Activated CD4-positive, alpha-beta T cell treated with anti-CD3 and anti-CD28 coated beads, Interleukin-2, amount 50 U/mL, for 16 hours (primary cell): ENCODE measurements at places on chromosomes 2 and 18.
A peak's percentile ranks its signal among the peaks of the same experiment; 100 is the strongest.

DNA sequence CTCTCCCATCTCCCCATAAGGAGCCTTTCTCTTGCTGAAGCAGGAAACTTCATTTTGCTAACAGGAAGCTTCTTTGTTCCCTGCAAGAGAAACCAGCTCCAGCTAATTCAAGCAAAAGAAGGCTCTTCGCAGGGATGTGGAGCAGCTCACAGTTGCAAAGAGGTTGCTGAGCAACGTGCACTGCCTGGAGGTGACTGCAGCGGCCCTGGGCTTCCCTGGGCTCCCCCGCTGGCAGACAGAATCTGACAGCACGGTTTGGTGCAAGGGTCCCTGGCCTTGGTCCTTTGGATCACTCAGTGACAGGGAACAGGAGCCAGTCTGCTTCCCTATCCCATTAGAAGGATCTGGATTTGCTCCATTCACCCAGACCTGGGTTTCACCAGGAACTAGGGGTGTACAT, 25.8 kb downstream of the GPR55 start:
- no peak for DNase-seq

GRCh38 chr2:37616677-37617005, 54.8 kb downstream of the CDC42EP3 start:
- no peak for DNase-seq

- no peak for DNase-seq
Observed at GRCh38 chr18:9537677-9538076, 62.4 kb downstream of the RALBP1 start.

DNA sequence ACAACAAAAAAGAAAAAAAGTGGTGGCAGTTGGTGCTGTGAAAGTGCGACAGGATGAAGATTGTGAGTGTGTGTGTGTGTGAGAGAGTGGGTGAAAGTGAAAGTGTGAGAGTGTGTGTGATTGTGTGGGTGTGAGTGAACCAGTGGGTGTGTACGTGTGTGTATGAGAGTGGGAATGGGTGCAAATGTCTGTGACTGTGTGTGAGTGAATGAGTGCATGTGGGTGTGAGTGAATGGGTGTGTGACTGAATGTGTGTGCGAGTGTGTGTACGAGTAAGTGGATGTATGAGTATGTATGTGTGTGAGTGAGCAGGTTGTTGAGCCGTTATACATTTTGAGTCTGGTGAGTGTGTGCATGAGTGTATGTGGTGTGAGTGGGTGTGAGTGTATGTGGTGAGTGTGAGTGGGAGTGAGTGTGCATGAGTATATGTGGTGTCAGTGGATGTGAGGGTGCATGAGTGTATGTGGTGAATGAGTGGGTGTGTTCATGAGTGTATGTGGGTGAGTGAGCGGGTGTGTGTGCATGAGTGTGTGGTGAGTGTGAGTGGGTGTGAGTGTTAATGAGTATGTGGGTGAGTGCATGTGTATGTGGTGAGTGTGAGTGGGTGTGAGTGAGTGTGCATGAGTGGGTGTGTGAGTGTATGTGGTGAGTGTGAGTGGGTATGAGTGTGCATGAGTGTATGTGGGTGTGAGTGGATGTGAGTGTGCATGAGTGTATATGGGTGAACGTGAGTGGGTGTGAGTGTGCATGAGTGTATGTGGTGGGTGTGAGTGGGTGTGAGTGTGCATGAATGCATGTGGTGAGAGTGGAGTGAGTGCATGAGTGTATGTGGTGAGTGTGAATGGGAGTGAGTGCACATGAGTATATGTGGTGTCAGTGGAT, 69.3 kb upstream of the HPCAL1 start:
- no peak for DNase-seq

DNA sequence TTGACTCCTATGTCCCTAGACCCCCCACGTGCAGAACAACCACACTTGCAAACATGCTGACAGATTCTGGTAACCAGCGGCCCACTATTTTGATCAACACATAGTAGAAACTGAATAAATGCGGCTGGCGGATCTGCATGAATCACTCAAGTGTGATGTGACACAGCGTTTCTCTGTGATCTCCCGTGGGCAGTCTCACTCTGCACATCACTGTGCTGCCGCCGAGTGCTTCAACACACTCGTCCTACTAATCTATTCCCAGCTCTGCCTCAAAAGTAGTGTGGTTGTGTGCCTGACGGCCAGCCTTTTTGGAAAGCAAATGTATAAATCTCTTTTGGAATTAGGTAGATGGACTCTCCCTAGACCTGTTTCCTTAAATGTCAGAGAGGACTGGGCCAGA, 37.3 kb upstream of the TMEM182 start:
- no peak for DNase-seq

GRCh38 chr2:66660804-66661203, 225.9 kb downstream of the MEIS1 start:
- no peak for DNase-seq

GRCh38 chr2:27016801-27017325, 15.9 kb upstream of the TMEM214 start:
- DNase-seq, result peak; percentile 52

GRCh38 chr18:38221476-38222100, 656.0 kb upstream of the CELF4 start:
- DNase-seq, result no peak

DNA sequence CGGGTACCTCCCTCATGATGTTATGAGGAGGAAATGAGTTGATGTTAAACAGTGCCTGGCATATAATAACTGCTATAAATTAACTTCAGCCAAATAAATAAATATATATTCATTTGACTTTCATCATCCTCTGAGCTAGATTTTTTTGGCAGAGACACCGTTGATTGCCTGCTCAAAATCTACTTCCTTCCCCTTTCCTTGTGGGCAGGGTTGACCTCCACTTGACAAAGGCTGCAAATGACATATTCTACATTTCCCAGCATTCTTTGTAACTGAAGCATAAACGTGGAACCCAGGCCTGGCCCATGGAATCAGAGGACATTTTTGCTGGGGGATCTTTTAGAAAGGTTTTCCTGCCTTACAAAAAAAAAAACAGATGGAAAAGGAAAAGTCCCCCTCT, 177.8 kb downstream of the TXNL1 start:
- DNase-seq, result no peak

DNA sequence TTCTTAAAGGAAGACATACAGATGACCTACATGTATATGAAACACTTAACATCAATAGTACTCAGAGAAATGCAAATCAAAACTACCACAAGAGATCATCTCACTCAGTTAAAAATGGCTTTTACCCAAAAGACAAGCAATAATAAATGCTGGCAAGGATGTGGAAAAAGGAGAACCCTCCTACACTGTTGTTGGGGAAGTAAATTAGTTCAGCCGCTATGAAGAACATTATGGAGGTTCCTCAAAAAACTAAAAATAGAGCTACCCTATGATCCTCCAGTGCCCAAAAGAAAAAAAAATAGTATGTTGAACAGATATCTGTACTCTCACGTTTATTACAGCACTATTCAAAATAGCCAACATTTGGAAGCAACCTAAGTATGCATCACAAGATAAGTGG, 1579.4 kb upstream of the TMEFF2 start:
- no peak for DNase-seq

GRCh38 chr2:72716601-72717000, 109.2 kb downstream of the EXOC6B start:
- DNase-seq, result no peak

- DNase-seq, result no peak
Observed at GRCh38 chr18:48661421-48661820, 122.6 kb downstream of the CTIF start.

GRCh38 chr2:198702796-198703195, 754.9 kb downstream of the SATB2 start:
- no peak for DNase-seq

GRCh38 chr2:99808361-99809200, 318.8 kb upstream of the REV1 start:
- DNase-seq, result no peak

- DNase-seq, result no peak
Observed at GRCh38 chr2:11104794-11105660, 50.2 kb upstream of the SLC66A3 start.

DNA sequence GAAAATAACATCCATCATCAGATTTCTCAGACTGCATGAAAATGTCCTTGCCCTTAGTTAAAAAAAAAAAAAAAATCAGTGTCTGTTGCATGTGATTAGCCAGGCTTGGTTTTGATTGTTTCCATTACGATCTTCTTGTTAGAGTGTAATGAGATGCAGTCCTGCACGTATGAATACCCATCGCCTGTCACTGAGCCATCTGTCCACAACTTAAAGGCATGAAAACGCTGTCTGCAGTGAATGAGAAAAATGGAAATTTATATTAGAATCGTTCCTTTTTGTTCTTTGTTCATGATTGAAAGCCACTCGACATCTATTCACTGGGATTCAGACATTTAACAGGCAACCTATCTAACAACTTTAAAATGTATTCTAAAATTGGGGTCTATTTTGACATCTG, 521.7 kb upstream of the SPHKAP start:
- no peak for DNase-seq

GRCh38 chr2:118805064-118805690, 42.3 kb downstream of the EN1 start:
- DNase-seq, result no peak

DNA sequence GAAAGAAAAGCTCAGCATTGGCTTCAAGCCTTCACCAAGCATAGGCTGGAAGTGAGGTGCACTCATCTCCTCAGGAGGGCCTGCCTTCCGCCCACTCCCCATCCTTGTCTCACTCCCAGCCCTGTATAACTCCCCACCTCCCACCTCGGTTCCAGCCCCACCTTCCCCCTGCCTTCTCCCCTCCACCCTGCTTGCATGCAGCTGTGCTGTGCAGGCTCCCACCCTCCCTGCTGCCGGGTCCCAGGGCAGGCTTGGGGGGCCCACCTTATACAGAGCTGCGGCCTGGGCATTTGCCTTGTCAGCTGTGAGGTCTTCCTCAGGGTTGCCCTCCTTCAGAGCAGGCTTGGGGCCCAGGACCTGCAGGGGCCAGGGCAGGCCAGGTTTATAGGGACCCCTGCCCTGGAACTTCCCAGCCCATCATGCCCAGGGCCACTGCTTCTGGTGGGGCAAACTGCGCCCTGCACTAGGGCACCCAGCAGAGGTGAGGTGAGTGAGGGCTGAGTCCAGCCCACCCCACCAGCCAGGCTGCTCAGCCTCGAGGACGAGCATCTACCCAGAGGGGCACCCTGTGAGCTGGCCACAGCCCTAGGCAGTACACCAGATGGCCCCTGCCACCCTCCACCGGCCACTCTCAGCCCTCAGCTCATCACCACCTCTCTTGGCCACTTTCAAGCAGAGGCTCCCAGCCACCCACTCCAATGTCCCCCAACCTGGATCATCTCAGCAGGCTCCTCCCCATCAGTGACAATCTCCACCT, 11.6 kb downstream of the CAPG start:
- no peak for DNase-seq

GRCh38 chr2:55610954-55611743, 6.3 kb downstream of the PPP4R3B start:
- no peak for DNase-seq

DNA sequence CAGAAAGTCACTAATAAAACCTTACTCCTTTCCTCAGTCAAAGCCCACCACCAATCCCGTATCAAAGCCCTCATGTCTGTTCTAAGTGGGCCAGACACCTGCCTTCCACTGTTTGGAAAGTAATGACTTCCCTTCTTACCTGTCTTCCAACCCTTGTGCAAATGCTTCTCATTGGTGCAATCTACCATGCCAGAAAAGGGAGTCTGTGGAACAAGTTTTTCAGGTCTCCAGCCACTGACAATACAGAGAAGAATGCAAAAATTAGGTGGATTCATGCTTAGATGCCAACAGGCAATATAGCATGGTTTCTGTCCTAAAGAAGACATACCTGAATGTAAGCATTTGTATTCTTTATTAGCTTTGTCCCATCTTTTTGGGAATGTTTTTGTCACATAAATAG, 1140.6 kb upstream of the LRRTM1 start:
- DNase-seq, result no peak

- DNase-seq, result no peak
Observed at GRCh38 chr2:43846140-43846793, 7.5 kb downstream of the ABCG8 start.

DNA sequence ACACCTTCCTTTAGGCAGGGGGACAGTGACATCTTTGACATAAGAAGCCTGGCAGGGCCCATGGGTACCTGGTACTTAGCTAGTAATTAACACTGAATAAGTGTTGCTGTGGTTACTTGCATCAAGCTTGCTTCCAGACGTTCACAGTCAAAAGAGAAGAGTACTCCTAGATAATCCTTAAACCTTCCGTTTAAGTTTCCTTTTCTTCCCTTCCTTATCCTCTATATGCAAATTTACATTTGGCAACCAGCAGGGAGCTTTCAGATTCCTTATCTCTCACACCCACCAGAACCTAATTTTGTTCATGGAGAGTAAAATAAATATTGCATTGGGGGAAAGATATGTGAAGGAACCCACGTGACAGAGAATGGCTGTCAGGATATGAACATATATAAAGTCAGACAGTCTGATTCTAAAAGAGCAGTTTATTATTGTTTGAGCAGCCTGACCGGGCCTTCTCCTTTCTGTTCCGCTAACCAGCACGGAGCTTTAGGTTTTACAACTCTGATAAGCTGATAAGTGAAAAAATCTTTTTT, 7.8 kb upstream of the RAB31 start:
- no peak for DNase-seq

DNA sequence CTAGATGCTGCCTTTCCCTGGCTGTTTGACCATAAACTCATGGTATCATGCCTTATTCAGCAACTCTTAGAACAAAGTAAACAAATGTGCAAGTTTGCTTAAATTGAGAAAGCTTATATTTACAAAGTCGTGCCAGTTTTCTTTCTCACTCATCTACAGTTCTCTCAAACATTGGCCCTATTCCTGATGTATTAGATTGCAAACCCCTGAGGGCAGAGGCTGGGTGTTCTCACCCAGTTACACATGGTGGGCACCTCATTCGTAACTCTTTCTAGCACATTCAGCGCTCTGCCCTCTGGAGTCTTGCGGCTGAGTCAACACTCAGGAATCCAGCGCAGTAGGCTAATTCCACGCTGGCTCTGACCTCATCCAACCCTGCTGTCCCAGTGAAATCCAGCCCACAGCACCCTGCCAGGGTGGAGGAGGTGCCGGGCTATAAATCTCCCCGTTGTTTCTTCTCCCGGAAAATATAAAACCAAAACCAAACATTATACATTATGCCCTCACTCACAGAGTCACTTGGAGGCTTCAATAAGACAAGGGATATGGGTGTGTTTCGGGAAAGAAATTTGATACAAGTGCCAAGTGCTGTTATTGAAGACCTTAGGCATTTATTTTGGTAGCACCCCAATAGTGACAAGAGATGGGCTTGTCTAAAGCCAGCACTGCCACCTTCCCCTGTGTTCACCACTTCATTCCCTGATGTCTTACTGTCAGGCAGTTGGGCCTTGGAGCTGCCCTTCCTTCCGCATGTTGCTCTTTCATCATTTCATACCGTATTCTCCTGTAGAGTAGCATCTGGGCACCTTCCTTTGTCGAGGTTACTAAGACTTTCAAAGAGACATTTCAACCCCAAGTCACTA, 287.4 kb downstream of the PRKCE start:
- no peak for DNase-seq

DNA sequence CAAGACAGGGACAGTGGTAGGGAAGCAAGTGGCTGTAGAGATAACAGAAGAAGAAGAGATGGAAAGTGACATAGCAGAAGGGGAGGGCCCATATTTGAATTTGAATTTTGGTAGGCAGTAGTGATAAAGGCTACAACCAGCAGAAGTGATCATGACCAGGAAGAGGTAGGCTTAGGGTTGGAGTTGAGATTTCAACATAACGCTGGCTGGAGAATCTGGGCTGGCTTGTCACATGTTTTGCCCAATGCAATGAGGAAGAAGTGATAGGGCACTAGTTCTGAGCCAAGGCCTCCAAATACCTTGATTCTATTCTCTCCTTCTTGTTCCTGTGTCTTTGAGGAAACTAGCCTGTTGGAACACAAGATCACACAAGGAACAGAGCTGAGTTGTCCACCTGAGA, 69.4 kb downstream of the SCG2 start:
- DNase-seq, result no peak
